Stimulated activated CD4-positive, alpha-beta T cell treated with anti-CD3 and anti-CD28 coated beads, TNF-alpha, amount 100 ng/mL, for 24 hours (primary cell): ENCODE measurements at places on chromosomes 16 and 17.

- DNase-seq = no peak
These were observed 1070.0 kb downstream of the CDH11 start for GRCh38 chr16:64051824-64052223.

DNA sequence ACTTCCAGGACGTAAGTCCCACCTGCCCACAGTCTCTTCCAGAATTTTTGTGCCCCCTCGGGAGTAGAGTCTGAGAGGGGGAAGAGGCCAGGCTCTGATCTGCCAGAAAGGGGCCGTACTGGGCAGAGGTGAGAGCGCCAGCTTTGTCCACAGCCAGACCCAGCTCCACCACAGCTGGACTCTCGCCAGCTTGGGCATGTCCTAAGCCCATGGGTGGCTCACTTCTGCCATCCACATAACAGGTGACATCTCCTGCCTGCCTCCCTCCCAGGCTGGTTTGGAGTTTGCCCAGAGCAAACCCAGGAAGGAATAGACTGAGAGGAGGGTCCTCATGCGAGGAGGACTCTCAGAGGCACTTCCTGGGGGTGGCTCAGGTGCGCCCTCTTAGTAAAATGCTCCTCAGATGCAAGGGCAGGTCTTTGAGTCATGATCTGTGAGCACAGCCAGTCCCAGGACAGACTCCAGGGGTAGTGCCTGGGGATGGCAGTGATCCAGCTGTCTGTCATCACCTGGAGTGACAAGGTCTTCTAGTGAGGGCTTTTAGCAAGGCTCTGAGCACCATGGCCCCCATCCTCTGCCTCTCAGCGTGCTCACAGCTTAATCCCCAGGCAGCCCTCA is 89.2 kb downstream of the AMFR start:
- DNase-seq = no peak

DNA sequence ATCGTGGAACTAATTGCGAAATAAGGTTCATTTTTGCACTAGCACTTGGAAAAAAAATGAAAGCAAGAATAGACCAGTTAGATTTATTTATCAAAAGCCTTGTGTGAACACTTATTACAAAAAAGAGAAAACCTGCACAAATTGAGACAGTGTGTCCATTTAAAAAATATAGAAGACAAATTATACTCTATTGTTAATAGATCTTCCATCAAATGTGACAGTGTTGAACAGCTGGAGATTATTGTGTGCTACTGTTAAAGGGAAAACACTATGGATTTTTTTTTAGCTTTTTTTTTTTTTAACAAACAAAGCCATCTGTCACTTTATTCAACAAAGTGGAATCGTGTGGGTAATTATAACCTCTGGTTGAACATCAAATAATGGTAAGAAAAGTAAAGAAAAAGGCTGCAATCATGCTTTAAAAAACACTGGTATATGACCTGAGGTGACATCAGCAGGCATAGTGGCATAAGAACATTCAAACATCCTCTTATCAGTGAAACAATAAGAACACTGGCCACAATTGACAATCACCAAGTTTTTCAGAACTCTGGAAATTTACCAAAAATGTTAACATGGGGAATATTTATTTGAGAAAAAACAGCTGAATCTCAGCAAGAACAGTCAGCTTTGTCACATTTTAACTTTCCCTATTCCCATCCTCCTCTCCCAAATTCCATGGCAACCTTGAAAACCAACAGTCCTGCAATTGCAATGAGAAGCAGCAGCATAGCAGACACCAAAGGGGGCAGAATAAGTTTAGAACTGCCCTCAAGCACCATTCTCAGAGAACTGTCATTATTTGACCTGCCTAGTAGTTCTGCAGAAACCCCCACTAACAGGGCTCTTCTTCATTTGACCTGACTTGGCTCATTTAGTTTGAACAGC is 442.3 kb upstream of the MON1B start:
- DNase-seq = no peak

DNA sequence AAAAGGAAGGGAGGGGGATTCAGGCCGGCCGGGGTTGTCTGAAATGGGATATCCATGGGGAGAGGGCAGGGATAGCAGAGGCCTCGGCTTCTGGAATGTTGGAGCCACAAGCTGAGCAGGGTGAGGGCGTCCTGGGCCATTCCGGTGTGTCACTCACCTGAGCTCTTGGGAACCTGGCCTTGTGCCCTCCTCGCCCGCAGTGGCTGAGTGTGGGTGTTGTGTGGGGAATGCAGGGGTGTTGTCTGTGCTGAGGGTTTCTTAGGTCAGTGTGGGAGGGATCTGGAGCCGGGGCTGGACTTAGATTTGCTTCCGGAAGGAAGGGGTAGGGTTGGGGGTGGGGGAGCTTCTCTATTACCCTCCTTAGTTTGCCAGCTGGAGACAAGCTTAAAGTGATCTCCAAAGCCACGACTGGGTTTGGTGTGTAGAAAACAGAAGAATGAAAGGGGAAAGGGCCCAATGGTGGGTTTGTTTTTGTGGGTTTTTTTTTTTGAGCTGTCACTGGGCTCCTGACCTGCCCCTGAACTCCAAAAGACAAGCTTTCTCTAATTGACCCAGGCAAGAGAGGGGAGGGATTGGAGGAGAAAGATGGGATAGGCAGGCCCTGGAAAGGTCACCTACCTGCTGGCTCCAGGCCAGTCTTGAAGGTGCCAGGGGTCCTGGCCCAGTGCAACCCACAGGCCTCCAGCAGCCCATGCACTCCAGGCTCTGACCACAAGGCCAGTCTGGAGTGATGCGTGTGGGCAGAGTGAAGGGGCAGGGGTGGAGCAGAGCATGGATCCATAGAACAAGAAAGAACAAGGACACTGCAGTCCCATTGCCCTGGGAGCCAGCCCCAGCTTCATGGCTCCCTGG is at the start of gene SULT1A2:
SULT1A2 (minus strand) TSS at position 211 of the 852 bp plus-strand sequence. CDS start 1,120 bp downstream, outside the sequence.
- no peak for DNase-seq

DNA sequence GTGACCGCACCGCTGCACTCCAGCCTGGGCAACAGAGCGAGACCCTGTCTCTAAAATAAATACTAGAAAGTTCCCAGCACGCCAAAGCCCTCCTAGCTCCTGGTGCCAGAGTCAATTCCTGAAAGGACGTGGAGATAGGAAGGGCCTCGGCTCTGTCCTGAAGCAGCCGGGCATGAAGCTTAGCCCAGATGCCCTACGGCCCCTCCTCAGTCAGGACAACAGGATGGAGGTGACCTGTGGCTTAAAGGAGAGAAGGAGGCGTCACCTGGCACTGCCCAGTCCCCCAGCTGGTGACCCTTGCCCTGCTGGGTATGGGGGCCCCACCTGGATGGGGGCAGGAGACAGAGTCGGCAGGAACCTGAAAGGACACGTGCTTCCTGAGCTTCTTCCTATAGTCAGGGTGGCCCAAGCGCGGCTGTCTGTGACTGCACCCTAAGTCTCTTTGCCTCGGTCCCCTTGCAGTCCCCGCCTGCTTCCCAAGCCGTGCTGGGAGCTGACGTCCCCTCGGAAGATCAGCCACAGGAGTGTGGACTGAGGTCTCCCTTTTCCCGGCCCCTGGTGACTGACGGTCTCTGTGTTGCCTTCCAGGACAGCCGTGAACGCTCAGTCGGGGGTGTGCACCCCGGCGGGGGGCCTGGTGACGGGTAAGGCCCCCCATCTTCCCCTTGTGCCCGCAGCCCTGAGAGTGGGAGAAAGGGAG is 14.9 kb upstream of the RNF213 start:
- DNase-seq = no peak

DNA sequence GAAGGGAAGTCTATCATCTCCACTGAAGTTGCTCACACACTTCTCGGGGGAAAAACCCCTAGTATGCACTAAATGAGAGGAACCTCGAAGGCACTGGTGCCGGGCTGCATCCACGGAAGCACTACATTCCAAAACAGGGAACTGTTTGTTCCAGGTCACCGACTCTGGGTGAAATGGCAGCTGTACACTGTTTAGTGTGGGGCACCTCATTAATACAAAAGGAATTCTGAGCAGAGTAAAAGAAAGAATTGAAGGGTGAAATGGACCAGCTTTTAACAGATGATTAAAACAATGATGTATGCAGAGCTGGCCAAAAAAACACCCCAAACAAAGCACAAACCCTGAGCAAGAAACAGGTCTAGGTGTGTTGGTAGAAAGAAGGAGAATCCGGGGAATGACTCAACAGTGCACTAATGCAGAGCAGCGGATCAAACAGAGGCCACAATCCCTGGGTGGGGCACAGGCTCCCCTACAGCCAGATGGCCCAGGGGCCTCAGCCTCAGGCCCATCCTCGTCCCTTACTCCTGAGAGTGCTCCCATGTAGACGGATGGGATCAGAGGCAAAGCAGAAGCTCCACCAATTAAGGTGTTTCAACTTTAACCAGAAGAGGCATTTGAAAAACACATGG is 161.5 kb downstream of the ZFHX3 start:
- DNase-seq = no peak

GRCh38 chr17:11996722-11997146 is 541 bp downstream of the ZNF18 start:
- DNase-seq = no peak
